ENCODE measurements at places on chromosomes 11 and 22.

DNA sequence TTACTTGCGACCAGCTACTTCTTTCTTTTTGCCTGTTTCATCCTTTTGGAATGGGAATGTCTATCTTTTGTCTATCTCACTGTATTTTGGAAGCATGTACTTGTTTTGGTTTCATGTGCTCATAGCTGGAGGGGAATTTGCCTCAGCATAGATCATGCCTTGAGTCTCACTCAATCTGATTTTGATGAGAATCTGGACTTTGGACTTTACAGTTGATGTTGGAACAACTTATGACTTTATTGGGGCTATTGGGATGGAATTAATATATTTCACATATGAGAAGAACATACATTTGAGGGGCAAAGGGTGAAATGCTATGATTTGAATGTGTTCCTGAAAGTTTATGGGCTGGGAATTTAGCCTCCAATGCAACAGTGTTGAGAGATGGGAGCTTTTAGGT is 206.2 kb upstream of the DDI1 start:
- no peak for DNase-seq

DNA sequence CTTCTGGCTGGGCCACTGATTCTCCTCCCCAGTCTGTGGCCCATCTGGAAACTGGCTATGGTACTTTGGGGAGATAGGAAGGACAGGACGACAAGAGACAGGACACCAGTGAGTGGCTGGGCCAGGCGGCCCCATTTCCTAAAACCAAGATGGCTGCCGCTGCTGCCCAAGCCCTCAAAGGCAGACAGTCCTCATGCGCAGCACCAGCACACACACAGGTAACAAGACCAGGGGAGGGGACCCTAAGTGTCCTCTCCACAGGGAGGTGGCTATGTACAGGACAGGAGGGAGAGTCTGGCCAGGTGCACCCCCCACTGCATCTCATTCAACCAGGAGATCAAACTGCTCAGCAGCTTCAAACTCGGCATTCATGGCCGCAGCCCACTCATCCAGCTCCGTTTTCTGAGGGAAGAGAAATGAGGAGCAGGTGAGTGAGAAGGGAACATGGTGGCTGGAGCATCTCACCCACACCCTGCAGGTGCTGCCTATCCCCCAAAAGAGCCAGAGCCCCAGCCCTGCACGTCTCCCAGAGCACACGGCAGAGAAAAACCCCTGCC is 5.0 kb downstream of the CDCA5 start:
- DNase-seq: no peak

GRCh38 chr22:24437091-24437490 is 9.7 kb downstream of the ADORA2A start:
- no peak for DNase-seq

GRCh38 chr22:49199224-49199623 is 628.4 kb downstream of the BRD1 start:
- no peak for DNase-seq

DNA sequence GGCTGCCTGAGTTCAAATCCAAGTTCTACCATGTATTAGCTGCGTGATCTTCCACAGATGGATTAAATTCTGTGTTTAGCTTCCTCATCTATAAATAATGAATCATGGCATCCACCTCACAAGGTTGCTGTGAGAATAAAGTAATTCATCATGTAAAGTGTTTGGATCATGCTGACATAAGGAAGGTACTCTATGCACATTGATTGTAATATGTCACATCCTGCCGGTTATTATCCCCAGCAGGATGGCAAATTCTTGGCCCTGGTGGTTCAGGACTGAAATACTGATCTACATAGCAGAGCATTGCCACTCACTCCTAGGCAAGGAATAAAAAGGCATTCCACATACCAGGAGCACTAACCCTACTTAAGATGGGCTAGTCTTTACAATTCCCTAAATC is 40.8 kb downstream of the LGR4 start:
- DNase-seq: no peak

DNA sequence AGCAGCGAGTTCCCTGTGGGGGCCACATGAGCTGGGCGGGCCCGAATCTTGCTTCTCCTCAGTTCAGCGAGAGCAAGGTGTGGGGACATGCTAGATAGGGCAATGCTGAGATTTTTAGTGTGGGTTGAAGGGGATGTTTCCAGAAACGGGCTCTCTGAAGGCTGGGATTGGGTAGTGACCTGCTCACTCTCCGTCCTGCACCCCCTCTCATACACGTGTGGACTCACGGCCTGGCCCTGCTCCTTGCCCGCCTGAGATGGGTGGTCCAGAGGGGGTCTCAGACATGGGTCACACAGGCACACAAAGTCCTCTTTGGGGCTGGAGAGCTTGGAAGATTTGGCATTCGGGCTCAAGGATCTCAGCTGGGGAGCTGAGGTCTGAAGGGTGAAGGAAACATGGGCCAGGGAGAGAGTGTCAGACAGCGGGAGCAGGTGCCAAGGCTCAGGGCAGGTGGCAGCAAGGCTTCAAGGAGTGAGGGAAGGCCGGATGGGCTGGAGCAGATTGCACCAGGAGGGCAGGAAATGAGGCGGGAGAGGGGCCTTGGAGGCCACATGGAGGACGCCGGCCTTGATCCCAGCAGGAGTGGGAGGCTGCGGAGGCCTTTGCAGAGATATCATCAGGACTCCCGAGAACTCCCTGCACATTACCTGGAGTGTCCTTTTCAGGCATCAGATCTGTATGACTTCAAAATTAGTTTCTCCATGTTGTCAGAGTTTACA is 74.1 kb downstream of the PARVB start:
- no peak for DNase-seq

DNA sequence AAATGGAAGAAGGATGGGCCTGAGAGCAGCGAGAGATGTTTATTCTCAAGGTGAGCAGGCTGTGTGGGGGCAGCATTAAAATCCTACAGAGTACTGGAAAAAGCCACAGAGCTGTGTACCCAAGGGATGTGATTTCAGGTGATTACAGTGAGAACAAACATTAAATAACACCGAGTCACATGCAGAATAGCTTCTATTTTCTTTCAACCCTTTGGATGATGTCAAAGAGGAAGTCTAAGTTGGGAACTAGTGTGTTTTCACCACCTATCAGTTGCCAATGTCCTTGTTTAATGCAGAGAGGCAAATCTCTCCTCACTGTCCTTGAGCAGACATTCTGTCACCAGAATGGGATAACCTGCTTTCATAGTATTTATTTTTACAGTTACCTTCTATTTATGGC is 379.6 kb upstream of the NARS2 start:
- no peak for DNase-seq

- DNase-seq: peak; percentile 80
Measured at GRCh38 chr11:33835143-33835878, 56.6 kb downstream of the LMO2 start.

GRCh38 chr11:128294671-128295050 is 292.7 kb downstream of the ETS1 start:
- no peak for DNase-seq

- no peak for DNase-seq
Measured at GRCh38 chr11:68904248-68904847, 657 bp downstream of the IGHMBP2 start.

DNA sequence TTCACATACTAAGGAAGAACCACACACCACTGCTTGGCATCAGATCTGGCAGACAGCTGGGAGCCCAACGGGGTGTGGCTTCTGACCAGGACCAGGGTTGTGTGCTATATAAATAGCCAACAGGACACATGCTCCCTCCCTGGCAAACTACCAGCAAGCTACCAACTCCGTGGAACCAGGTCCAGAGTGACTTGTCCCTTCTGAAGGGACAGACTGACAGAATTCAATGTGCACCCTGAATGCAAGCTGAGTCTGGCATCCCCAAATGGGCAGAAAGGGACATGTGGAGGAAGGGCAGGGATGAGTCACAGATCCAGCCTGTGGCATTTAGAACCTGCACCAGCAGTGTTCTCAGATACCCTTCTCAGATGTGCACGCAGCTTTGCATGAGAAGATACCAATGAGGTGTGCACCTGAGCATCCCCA is 92.9 kb downstream of the MICAL3 start:
- no peak for DNase-seq

GRCh38 chr22:47465809-47466208 is 703.4 kb downstream of the TBC1D22A start:
- no peak for DNase-seq

GRCh38 chr11:63535734-63536133 is 874 bp upstream of the PLAAT4 start:
- no peak for DNase-seq

GRCh38 chr22:17390087-17390486 is 20.8 kb downstream of the CECR2 start:
- no peak for DNase-seq

DNA sequence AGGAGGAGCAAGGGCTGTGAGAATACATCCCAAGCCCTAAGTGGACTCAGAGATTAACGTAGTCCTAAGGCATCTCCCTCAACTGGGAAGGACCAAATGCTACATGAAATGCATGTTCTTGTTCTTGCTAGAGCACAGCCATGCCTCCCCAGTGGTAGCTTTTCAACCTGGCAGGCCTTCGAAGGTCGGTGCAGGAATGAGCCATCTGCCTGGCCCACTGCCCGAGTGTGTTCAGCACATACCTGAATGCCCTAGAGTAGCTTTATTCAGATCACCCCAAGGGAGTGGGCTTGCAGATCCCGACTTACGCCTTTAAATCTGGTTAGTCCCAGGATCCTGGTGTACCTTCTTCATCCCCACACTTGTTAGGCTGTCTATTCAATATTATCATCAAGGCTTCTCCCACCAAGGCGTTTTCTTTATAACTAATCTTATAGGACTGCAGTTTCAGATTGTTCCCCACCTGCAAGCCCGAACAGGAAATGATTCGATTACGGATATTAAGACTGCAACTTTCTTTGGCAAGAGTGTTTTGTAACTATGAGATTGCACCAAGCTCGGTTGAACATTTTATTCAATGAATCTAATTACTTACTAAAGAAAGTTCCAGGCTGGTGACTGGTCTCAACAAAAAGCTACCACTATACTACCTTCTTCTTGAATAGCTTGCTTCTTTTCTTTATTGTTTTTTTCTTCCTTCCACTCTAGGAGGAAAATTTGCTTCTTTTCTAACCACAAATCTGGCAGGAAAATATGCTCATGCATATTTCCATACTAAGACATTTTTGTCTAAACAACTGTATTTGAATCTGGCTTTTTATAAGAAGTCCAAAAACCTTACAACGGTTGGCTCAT is 115.6 kb downstream of the SGSM3 start:
- peak; percentile 69 for DNase-seq

GRCh38 chr11:44404736-44405395 is 94.9 kb upstream of the ALX4 start:
- DNase-seq: no peak

GRCh38 chr11:92552942-92553341 is 328.3 kb downstream of the FAT3 start:
- DNase-seq: no peak

- no peak for DNase-seq
Measured at GRCh38 chr11:11537372-11537771, 84.4 kb downstream of the GALNT18 start.

GRCh38 chr22:37266581-37267134 is 15.7 kb upstream of the CYTH4 start:
- DNase-seq: no peak

- peak; percentile 54 for DNase-seq
Measured at GRCh38 chr22:37457093-37457893, 28.9 kb downstream of the MFNG start.

GRCh38 chr11:8328848-8329330 is 65.2 kb upstream of the LMO1 start:
- peak; percentile 80 for DNase-seq

- no peak for DNase-seq
Measured at GRCh38 chr11:120740380-120740779, 228.8 kb downstream of the GRIK4 start.

DNA sequence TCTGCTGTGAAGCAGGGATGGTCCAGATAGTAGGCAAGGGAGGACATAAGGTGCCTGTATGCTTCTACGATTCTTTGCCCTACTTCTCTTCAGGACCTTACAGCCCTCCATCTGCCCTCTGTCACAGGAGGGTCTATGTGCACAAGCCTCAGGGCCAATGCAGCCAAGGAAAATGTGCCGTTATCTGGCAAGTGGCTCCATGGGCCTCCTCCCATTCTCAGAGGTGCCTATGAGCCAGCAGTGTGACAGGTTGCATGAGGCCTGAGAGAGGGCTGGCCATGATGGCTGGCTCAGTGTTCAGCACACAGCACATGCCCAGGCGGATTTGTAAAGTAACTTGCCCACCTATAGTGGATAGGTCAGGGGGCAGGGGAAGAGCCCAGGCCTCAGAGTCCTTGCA is 51.3 kb upstream of the SUSD2 start:
- no peak for DNase-seq

GRCh38 chr11:27216270-27217149 is 146.5 kb downstream of the CCDC34 start:
- DNase-seq: no peak

DNA sequence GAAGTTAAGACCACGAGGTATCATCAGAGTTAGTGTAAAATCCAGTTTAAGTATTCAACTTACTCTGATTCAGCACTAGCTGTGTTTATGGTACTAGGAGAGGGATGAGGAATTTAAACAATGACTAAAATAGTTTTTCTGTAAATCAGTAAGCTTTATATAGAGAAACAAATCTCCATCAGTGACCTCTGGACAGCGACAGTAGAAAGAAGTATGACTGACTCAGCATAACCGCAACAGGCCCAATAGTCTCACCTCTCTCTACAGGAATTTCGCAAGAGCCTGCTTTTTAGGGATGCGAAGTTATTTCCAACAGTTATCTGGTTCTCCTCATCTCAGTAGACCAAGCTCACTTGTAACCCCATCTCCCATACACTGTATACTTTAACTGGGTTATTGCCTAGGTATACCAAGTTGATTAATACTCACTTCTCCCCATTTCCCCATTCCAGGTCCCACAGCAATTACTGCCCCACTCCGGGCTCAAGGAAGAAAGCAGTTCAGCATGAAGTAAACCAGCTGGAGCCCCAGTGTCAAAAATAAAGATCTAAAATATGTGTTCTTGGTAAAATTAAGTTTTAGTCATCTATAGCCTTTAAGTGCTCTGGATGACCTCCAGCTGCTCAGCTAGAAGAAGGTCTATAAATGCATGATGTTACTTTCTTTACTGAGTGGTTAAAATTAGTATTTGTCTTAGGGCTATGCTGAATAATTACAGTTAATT is 770.6 kb upstream of the CCDC90B start:
- no peak for DNase-seq

GRCh38 chr11:69413993-69414392 is 67.5 kb upstream of the LINC01488 start:
- DNase-seq: no peak

- DNase-seq: peak; percentile 85
Measured at GRCh38 chr11:93370260-93370659, 39.7 kb downstream of the DEUP1 start.

GRCh38 chr11:104846216-104846615 is 52.0 kb downstream of the CASP12 start:
- no peak for DNase-seq

GRCh38 chr11:6219359-6219758 is 14.0 kb downstream of the C11orf42 start:
- DNase-seq: peak; percentile 83

All from foreskin keratinocyte (primary cell).